ENCODE measurements at places on chromosomes 4 and X. TPM values are rescaled to one million over a fixed set of nuclear protein-coding genes. Genes with fewer than 3 reads are reported as not detected.

- DNase-seq, result no peak
Measured at GRCh38 chrX:123975180-123975579, 13.7 kb downstream of the STAG2 start.

DNA sequence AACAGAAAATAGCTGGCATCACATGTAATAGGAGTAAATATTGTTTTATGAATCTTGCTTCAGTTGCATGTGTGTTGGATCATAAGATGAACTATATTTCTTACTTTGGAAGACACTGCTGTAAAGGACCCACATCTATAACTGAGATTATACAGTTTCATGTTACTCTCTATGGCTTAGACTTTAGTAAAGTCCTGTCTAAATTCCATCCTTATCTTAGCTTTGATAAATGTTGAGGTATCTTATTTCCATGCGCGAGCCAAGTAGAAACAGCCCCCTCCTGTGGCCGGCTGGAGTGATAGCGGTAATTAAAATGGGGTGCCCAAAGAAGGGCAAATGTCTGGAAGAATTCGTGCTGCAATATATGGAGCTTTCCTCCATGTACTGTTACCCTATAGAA, 43.0 kb downstream of the CCDC158 start:
- no peak for DNase-seq

Gene JAKMIP1
- 6.8 TPM for total RNA-seq

Gene DMP1
- not detected for total RNA-seq

- DNase-seq, result no peak
Measured at GRCh38 chrX:48800574-48801279, 1.1 kb upstream of the HDAC6 start.

DNA sequence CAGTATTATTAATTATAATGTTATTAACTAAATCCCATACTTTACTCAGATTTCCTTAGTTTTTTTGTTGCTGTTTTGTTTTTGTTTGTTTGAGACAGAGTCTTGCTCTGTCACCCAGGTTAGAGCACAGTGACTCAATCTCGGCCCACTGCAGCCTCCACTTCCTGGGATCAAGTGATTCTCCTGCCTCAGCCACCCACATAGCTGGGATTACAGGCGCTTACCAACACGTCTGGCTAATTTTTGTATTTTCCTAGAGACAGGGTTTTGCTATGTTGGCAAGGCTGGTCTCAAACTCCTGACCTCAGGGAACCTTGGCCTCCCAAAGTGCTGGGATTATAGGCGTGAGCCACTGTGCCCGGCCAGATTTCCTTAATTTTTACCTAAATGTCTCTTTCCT, 72.2 kb downstream of the ANAPC4 start:
- no peak for DNase-seq

DNA sequence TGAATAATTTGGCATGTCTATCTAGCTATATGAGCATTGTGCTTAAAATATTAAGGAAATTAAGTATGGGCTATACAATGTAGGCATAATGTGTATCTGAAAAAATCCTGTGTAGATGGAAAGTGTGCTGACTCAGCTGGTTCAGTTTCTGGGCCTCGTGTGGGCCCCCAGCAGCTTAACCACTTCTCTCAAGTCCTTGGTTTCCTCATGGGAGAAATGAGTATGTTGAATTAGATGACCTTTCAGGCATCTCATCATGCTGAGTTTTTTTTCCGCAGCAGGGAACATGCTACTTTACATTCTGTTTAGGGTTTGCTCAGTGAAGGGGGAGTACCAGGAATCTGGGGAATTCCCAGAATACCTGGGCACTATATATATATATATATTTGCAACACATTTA, 30.5 kb downstream of the RHOH start:
- no peak for DNase-seq

- DNase-seq, result no peak
Measured at GRCh38 chr4:185599553-185600243, 64.4 kb upstream of the PDLIM3 start.

- no peak for DNase-seq
Measured at GRCh38 chr4:103634236-103634635, 85.5 kb downstream of the TACR3 start.

- no peak for DNase-seq
Measured at GRCh38 chr4:102438396-102439235, 62.5 kb upstream of the NFKB1 start.

DNA sequence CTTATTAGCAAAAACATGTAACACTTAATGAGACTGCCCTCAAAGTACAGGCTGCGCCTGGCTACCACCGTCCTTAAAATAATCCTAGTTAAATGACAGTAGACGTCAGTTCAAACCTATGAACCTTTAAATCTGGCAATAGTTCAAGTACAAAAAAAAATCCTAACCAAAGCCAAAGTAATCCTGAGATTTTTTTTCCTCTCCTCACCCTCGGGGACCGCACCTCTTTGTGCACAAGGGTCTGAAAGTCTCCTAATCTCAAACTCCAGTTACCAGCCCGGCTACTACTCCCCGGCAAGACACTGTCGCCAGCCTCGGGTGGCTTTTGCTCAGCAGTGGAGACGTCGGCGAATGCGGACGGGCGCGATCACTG, 439 bp downstream of the SEC31A start:
- no peak for DNase-seq

Gene PRDM8
- 1.7 TPM for total RNA-seq

- no peak for DNase-seq
Measured at GRCh38 chr4:185479507-185479971, 8.0 kb upstream of the CCDC110 start.

- DNase-seq, result no peak
Measured at GRCh38 chr4:1973218-1973617, 35.6 kb downstream of the NELFA start.

DNA sequence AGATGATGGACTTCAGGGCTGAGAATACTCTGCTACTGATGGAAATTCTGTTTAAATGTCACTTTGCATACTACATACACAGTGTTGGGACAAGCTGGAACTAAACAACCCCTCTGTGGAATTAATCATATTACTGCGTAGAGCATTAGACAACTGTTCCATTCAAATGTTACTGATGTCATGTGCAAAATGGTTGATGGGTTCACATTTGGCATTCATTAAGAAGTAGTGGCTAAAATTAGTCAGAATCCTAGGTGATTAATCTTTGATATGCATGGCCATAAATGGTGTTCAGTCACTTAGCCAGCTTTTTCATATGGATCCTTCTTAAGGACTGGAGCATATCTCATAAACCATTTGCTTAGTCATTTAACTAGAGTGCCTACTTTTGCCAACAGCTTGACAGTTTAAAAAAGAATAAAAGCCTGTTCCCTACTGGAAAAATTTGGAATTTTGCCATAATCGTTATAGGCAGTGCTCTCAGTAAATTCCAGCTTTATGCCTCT, 105.2 kb downstream of the RNF150 start:
- no peak for DNase-seq

- no peak for DNase-seq
Measured at GRCh38 chr4:184344435-184344834, 126.8 kb upstream of the ENPP6 start.

Gene DSPP
- not detected for total RNA-seq
